ENCODE measurements at places on chromosomes 7 and 10. TPM values are rescaled to one million over a fixed set of nuclear protein-coding genes. Genes with fewer than 3 reads are reported as not detected.

GRCh38 chr10:71567006-71567405 is 152.6 kb downstream of the C10orf105 start:
- no peak for DNase-seq

GRCh38 chr10:26361971-26362370 is 76.2 kb upstream of the APBB1IP start:
- DNase-seq = no peak

- DNase-seq = no peak
These were observed 40.9 kb upstream of the EFCAB10 start for GRCh38 chr7:105622106-105622731.

The OR2A7 gene
- polyA plus RNA-seq = not detected

DNA sequence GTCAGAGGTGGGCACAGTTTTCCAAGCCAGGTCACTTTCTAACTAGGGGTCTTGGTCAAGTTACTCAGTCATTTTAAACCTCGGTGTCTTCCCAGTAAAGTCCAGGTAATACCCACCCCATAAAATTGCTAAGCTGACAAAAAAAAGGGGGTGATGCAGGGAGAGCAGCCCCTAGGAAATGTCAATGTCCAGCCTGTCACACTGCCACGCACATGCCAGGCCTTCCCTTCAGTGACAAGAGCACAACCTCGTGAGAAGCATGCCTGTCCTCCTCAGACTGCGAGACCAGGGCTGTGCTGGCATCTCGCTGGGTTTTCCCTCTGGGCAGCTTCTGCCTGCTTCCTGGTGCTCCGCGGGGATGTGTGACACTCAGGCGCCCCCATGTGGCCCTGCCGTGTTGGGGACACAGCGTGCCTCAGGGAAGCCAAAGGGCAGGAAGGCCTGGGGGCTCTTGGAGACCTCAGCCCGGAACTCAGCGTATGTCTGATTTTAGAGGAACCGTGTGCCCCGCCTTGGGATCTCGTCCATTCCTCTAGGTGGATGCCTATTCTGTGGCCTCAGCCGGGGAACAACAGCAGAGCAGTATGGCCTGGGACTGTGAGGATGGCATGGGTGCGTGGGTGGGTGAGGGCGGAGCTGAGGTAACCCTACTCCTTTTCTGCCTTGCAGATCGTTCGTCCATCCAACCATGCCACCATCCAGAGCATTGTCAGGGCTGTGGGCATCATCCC is 10.2 kb upstream of the GDF2 start:
- DNase-seq = peak; percentile 90

The H2AZ2 gene
- polyA plus RNA-seq = 389 TPM

- DNase-seq = no peak
These were observed 68.0 kb upstream of the PRR15 start for GRCh38 chr7:29495653-29496052.

- DNase-seq = peak; percentile 28
These were observed 154.0 kb downstream of the TCF7L2 start for GRCh38 chr10:113104047-113104446.

- no peak for DNase-seq
These were observed 16.4 kb upstream of the ITPRID1 start for GRCh38 chr7:31497516-31497915.

DNA sequence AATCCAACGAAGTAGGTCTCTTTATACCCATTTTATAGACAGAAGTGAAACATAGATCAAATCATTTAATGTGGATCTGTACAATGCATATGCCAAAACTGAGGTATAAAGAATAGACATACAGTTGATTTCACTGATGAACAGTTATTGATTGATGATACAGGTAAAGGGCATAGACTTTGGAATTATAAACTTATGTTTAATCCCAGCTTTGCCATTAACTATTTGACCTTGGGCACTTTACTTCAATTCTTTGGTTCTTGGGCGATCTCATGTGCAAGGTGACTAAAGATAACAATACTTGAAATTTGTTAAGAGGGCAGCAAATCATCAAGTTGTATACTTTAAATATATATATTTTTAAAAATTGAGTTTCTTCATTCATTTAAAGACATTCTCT is 28.6 kb downstream of the FRA10AC1 start:
- DNase-seq = no peak

GRCh38 chr7:29424295-29424983 is 139.2 kb upstream of the PRR15 start:
- no peak for DNase-seq

GRCh38 chr7:107023522-107024151 is 20.9 kb upstream of the PRKAR2B start:
- DNase-seq = no peak

DNA sequence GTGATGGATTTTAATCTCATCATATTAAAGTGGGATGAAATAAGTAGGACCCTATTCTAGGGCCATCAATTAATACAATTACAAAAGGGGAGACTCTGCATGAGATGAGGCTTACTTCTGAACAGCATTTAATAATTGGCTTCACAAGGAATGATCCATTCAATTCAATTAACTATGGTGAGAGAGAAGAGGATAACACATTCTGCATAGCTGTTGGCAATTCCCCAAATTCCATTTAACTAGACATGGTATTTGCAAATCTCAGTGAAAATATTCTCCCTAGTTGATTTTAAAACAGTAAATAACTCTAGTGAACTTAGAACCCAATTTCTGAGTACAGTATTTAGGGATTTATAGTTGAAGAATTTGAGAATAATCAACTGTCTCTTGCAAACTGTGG is 145.3 kb downstream of the NOC3L start:
- no peak for DNase-seq

GRCh38 chr7:142807855-142808460 is 37.2 kb downstream of the PRSS2 start:
- DNase-seq = no peak

DNA sequence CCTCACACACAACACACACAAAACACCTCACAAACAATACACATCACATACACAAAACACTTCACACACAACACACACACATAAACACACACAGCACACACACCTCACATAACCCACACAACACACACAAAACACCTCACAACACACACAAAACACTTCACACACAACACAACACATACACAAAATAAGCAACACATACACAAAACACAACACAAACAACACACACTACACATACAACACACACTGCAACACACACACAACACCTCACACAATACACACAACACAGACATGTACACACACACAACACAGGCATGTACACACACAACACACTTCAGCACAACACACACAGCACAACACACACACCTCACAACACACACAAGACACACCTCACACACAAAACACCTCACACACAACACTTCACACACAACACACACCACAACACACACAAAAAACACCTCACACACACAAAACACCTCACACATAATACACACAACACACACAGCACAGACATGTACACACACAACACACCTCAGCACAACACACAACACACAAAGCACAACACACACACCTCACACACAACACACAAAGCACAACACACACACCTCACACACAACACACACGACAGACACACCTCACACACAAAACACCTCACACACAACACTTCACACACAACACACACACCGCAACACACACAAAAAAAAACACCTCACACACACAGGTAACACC is 107.5 kb downstream of the TNS3 start:
- DNase-seq = no peak

DNA sequence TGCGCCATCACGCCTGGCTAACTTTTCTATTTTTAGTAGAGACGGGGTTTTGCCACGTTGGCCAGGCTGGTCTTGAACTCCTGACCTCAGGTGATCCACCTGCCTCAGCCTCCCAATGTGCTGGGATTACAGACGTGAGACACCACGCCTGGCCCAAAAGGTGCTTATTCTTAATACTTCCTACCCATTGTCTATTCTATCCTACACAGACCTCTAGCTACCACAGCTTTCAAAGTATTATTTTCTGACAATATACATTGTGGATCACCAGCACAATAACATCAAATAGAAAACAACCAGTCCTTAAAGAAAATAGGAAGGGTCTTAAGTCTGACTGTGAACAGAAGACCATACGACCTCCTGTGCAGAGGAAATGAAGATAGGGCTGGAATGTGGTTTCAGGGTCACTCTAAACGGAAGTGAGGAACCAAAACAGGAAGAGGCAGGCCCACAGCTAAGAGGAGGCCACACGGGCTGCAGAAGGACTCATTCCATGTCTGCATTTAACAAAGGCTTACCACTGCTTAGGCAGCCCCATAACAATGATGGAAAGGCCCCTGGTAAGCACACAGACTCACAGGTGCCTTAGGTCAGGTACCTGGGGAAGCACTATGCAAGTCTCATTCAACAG is 115.2 kb downstream of the ZFAND4 start:
- DNase-seq = no peak

- peak; percentile 56 for DNase-seq
These were observed 19.8 kb downstream of the DNAJB12 start for GRCh38 chr10:72334825-72335393.

The TMEM213 gene
- polyA plus RNA-seq = not detected

The HYAL4 gene
- polyA plus RNA-seq = not detected

- DNase-seq = no peak
These were observed 76.6 kb downstream of the TCF7L2 start for GRCh38 chr10:113026679-113027078.

The CALHM2 gene
- polyA plus RNA-seq = 0.10 TPM

GRCh38 chr7:84193747-84194146 is 842 bp downstream of the SEMA3A start:
- DNase-seq = no peak

- no peak for DNase-seq
These were observed 235.2 kb upstream of the ZWINT start for GRCh38 chr10:56596257-56596656.

DNA sequence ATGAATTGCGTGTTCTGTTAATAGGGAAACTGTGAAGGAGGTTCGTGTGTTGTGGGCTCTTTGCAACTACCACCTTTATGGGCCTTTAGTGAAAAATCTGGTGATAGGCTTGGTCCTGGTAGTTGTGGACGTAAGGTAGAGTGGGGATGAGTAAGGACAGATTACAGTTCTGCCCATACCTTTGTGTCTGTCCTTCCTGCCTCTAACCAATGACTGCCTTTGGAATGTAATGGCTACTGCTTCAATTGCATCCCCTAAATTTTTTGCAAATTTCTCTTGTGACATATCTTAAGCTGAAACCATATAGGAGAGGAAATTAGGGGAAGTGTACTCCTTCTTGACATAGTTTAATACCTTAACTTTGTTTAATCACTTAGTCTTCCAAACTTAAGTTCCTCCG is 82.3 kb downstream of the ADK start:
- no peak for DNase-seq

The SKAP2 gene
- 0.91 TPM for polyA plus RNA-seq

DNA sequence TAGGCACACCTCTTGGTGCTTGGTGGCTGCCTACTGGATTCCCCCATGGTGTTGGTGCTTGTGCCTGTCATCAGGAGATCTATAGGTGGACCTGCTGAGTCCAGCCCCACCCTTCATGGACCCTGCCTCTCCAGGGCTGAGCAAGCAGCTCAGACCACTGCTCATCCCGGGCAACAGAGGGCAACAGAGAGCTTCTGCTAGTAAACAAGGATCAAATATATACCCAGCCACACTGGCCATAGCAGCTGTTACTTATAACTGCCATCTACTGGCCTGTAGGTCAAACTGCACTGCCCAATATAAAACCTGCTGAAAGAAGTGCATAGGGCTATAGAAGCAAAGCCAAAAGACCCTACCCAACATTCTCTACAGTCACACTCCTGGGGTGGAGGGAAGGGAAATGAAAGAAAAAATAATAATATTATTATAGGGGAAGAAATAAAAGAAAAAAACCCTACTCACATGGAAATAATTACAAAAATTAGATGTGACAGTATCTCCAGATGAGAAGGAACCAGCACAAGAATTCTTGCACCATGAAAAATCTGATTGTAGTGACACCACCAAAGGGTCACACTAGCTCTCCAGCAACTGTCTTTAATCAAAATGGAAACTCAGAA is 54.9 kb upstream of the ZNF800 start:
- peak; percentile 42 for DNase-seq

- DNase-seq = peak; percentile 60
These were observed 15.1 kb upstream of the NME8 start for GRCh38 chr7:37833107-37833817.

The MRC1 gene
- not detected for polyA plus RNA-seq

The SPOCK2 gene
- 0.18 TPM for polyA plus RNA-seq

- no peak for DNase-seq
These were observed 593.3 kb downstream of the POM121L12 start for GRCh38 chr7:53628775-53629174.

GRCh38 chr7:1691601-1692514 is 21.8 kb downstream of the ELFN1 start:
- DNase-seq = peak; percentile 18

- no peak for DNase-seq
These were observed 591.4 kb downstream of the PARD3 start for GRCh38 chr10:34223658-34224057.

DNA sequence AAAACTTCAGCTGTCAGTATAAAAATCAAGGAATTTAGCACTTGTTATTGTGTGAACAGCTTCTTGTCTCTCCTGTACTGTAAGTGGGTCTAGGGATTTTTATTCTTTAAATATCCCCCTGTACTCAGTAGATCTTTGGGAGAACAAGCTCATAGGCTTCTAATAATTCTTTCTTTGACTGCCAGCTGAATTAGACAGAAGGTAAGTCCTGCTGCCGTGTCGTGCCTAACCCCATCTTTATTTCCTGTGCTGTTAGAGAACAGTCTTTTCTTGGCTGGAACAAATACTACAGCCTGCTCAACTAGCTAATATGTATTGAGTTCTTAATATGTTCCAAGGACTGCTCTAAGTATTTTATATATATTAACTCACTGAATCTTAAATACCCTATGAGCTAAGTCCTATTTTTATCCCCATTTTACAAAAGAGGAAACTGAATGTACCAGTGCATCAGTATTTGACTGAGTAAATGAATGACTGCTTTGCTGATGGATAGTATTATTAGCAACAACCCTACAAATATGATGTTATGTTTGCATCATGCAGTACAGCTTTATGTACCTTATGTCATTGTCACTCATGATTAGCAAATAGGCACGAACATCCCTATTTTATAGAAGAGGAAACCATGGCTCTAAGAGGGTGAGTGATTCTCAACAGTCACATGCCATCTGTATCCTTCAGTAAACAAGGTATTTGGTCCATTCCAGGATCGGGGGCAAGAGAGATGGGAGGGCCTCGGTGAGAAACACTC is 5.5 kb upstream of the DUSP5 start:
- DNase-seq = no peak

GRCh38 chr7:111138586-111138985 is 47.7 kb downstream of the LRRN3 start:
- no peak for DNase-seq

The MNX1 gene
- not detected for polyA plus RNA-seq

GRCh38 chr7:116500078-116500853 is 728 bp downstream of the CAV2 start:
- peak; percentile 19 for DNase-seq

The SLC26A5 gene
- polyA plus RNA-seq = not detected
